Hematopoietic multipotent progenitor cell treated with erythropoietin and hydrocortisone succinate and interleukin-3 and kit ligand, for 6 days (in vitro differentiated cells): ENCODE measurements at places on chromosomes 1 and 21.

DNA sequence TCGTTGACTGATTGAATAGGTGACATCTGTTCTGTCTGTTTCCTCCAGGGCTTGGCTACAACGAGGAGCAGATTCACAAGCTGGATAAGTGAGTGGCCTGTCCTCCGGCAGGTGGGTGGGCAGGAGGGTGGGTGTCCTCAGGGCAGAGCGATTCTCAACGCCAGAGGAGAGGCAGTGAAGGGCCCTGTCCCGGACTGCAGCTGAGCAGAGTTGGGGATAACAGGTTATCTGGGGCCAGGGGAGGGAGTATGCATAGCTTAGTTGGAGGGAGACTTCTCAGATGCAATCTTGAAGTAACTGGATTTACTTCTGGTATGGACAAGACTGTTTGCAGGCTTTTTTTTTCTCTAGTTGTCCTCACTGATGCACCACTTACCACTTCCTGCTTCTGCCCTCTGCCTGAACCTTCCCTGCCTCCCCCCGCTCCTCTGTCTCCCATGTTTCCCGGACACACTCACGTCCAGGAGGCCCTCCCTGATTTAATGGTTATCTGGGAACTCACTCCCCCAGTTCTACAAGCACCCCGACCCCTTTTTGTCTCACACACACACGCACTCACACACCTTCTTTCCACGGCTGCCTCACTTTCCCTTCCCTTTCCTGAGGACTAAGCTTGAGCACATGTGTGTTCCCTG, 16.4 kb upstream of the RASSF5 start:
- no peak for DNase-seq

DNA sequence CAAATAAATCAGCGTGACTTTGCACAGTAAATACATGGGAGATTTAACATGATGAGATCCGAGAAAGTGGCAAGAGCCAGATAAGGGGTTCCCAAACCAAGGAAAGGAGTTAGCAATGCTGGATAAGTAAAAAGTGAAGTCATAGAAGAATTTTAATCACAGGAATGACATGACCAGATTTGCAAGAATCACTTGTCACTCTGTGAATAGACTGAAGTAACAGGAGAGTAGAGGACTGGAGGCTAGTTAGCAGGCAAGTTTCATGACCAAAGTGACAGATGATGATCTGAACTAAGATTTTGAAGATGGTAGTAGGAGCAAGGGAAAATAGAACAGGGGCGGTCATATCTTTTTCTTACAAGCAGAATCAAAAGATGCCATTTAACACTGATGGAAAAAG, 8.4 kb downstream of the CFH start:
- DNase-seq = no peak

- DNase-seq = no peak
Measured at GRCh38 chr1:185896863-185897262, 162.7 kb downstream of the HMCN1 start.

DNA sequence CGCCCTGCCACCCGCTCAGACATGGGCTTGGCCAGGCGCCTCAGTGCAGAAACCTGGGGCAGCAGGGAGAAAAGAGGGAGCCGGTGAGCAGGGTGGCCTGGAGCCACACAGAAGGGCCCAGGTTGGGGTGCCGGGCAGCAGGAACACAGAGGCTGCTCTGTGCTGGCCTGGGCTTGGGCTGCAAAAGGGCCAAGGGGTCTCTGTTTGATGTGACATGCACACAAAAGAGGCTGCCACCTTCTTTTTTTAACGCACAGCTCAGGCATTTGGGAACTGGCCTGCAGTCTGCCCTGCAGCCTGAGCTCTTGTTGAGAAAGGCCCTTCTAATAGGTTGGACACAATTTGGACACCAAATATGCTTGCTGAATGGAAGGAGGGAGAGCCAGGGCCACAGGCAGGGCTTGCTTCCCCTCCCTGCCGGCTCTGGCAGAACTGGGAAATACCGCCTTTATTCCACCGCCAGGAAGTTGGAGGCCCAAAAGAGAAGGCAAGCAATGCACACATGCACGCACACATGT, 32.4 kb downstream of the KIF21B start:
- DNase-seq = no peak

- peak; percentile 33 for DNase-seq
Measured at GRCh38 chr1:153742411-153743142, 14.7 kb downstream of the INTS3 start.

DNA sequence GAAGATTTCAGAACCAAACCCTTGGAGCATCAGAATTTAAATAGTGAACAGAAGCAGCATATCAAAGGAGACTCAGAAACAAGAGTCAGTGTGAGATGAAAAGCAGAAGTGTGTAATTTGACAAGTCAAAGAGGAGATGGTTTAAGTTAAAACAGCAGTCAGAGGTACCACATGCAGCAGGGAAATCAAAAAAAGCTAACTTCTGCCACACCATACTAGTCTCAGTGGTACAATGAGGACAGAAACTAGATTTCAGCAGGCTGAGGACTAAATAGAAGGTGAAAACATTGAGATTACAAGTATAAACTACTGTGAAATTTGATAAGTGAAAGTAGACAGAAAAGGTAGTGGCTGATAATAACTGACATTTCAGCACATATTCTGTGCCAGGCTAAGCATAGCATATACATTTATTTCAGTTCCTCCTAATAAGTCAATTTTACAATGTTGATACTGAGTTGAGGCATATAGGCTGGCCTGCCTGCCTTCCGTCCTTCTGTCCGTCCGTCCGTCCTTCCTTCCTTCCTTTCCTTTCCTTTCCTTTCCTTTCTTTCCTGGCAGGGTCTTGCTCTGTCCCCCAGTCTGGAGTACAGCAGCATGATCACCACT, 12.6 kb downstream of the SUCO start:
- DNase-seq = peak; percentile 68

DNA sequence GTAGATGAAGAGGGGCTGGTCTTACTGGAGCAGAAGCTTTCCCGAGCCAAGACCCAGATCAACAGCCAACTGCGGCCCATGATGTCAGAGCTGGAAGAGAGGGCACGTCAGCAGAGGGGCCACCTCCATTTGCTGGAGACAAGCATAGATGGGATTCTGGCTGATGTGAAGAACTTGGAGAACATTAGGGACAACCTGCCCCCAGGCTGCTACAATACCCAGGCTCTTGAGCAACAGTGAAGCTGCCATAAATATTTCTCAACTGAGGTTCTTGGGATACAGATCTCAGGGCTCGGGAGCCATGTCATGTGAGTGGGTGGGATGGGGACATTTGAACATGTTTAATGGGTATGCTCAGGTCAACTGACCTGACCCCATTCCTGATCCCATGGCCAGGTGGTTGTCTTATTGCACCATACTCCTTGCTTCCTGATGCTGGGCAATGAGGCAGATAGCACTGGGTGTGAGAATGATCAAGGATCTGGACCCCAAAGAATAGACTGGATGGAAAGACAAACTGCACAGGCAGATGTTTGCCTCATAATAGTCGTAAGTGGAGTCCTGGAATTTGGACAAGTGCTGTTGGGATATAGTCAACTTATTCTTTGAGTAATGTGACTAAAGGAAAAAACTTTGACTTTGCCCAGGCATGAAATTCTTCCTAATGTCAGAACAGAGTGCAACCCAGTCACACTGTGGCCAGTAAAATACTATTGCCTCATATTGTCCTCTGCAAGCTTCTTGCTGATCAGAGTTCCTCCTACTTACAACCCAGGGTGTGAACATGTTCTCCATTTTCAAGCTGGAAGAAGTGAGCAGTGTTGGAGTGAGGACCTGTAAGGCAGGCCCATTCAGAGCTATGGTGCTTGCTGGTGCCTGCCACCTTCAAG, 57.3 kb downstream of the LAMC2 start:
- DNase-seq = peak; percentile 9

- no peak for DNase-seq
Measured at GRCh38 chr1:43435146-43436145, 18.3 kb downstream of the HYI start.

GRCh38 chr1:208179961-208180409, 64.2 kb downstream of the PLXNA2 start:
- no peak for DNase-seq

GRCh38 chr1:41890825-41891198, 27.9 kb downstream of the HIVEP3 start:
- DNase-seq = no peak

DNA sequence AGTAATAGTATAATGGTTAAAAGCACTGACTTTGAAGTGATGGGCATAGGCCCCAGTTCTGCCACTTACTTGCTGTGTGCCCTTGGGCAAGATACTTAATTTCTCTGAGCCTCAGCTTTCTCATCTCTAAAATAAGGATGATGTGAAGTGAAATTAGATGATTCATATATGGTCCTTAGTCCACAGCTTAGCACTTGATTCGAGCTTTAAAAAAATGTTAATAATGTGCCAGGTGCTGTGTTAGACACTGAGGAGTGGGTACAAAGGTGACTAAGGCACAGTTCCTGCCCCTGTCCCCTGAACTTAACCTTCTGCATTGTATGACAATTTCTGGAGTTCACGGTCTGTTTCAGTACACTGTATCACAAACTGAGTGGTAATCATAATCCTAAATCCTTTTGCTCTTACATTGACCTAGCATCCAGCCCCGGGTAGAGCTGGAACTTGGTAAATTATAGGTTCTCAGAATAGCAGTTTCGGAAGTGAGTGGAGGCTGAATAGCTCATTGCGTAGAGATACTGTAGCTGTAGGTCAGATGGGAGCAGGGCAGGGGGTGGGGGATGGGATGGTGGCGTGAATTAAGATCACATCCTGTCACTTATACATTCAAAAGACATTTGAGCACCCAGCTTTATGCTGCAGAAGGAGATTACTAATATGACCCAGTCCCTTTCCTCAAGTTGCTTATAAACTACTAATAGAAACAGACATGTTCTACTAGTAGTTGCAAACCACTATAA, 1.5 kb downstream of the ZNF691 start:
- no peak for DNase-seq

DNA sequence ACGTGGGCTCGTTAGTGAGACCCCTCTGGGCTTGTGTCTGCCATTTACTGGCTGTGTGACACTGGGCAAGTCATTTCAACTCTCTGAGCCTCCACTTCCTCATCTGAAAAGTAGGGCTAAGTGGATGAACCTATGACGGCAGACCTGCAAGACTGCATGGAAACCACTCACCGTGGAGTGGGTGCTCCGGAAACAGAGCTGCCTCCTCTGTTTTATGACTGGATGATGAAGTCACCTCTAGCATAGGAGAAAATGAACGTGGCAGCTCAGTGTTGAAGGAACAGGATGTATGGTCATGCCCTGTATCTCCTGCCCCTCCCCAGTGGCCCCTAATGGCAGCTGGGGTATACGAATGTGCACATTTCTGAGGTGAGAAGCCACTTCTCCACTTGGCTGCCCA, 40.5 kb downstream of the STPG1 start:
- no peak for DNase-seq

- peak; percentile 41 for DNase-seq
Measured at GRCh38 chr1:19313636-19313959, 1.5 kb downstream of the SLC66A1 start.

- no peak for DNase-seq
Measured at GRCh38 chr1:232875536-232875935, 70.3 kb downstream of the MAP10 start.

DNA sequence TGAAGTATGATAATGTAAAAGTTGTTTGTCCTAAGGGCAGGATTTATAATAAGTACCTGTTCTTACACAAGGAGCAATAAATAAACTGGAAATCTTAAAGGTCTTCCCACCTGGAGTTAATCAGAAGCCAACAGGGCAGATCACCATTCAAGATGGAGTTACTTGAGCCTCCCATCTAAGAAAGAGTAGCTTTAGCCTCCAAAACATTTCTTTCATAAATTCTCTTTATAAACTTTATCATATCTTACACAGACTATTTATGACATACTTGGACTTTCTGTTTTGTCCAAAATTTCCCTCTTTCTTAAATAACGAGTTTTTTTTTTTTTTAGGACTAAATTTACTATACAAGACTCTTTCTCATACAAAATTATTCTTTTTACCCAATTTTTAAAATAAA, 18.5 kb downstream of the OR2T1 start:
- DNase-seq = no peak

GRCh38 chr1:3886691-3887090, 13.4 kb downstream of the C1orf174 start:
- no peak for DNase-seq

DNA sequence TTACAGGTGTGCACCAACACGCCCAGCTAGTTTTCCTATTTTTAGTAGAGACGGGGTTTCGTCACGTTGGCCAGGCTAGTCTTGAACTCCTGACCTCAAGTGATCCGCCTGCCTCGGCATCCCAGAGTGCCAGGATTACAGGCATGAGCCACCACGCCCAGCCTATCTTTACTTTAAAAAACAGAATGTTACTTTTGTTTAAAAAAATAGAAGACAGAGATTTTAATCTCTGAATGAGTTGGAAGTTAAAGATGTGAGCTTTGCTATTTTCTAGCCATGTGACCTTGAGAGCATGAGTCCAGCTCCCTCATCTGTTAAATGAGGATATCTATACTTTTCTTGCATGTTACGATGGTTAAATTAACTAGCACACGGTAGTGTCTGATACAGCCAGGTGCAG, 3.9 kb upstream of the PUM1 start:
- DNase-seq = no peak

DNA sequence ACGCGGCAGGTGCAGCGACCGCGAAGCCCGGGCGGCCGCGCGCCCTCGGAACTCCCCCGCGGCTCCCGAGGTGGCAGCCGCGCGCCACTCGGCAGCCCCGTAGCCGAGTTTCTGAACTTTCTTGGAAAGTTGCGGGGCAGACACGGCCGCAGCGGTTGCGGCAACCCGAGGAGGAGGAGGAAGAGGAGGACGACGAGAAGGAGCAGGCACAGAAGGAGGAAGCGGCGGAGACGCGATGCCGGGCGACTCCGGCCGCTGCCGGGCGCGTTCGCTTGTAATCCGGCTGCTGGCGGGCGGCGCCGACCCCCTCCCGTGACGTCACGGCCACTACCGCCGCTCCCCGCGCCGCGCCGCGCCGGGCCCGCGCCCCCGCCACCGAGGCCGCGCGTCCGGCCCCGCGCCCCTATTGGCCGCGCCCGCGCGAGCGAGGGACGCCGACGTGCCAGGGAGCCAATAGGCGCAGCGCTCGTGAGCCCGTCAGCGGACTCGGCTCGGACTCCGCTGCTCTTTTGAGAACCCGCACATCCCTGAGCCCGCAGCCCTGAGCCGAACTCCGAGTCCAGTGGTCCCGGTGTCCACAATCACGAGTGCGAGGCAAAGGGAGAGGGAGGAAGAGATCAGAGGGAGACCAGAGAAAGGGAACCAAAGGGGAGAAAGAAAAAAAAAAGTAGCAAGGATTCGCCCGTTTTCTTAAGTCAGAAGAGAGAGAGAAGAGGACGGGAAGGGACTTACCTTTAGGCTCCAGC, 736 bp upstream of the BARHL2 start:
- peak; percentile 39 for DNase-seq

- DNase-seq = peak; percentile 42
Measured at GRCh38 chr1:115275216-115275615, 62.8 kb downstream of the NGF start.

DNA sequence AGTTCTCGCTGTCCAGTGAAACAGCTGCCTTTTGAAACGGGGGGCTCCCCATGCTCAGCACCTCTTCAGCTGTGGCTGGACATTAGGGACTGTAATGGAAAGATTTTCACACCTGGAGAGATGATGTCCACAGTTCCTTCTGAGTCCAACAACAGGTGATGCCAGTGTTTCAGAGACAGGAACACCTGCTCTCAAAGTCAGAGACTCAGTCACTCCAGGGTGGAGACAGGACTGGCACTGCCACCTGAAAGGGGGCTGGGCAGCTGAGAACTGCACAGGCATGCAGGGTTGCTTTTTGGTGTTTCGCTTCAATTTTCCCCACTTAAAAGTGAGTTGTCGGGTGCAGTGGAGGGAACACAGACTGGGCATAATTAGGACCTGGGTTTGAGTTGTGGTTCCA, 124.8 kb downstream of the GALNT2 start:
- DNase-seq = no peak
